Choroid plexus epithelial cell (primary cell): ENCODE measurements at places on chromosomes 5 and 9.
A peak's percentile ranks its signal among the peaks of the same experiment; 100 is the strongest.

GRCh38 chr5:160187091-160187490 is 42.2 kb upstream of the FABP6 start:
- no peak for DNase-seq

DNA sequence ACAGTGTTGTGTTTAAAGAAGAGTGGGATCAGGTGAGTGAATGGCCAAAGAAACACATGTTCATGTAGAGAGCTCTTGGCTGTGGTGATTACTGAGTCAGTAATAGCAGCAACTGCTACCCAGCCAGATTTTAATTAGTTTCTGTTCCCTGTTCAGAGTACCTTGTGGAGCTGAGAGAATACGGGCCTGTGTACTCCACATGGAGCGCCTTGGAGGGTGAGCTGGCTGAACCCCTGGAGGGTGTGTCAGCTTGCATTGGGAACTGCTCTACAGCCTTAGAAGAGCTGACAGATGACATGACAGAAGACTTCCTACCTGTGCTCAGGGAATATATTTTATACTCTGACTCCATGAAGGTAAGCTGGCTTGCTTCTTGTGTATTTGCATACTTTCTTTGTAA is 52.3 kb downstream of the SLC46A2 start:
- DNase-seq, result no peak

DNA sequence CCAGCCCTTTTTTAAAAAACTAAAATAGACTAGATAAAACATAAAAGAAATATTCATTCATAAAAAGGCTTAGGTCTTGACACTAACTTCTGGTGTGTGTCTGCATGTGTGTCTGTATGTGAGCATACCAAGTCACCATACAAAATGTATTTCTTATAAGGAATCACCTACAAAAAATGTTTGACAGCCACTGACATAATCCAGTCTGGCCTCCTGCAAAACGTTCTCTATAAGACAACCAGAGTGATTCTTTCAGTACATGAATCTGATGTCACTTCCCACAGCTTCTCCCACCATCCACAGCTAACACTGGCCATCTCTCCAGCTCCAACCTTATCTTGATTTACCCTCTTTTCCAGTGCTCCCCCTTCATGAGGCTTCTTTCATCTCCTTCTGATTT is 192.3 kb downstream of the TLE1 start:
- no peak for DNase-seq

GRCh38 chr5:57412680-57413079 is 69.9 kb downstream of the ACTBL2 start:
- DNase-seq, result no peak

- no peak for DNase-seq
Measured at GRCh38 chr9:127107929-127108876, 14.2 kb downstream of the ANGPTL2 start.

GRCh38 chr5:82313016-82313415 is 34.9 kb upstream of the RPS23 start:
- DNase-seq, result peak; percentile 20

GRCh38 chr9:90053027-90053426 is 448.2 kb downstream of the GADD45G start:
- DNase-seq, result peak; percentile 4

DNA sequence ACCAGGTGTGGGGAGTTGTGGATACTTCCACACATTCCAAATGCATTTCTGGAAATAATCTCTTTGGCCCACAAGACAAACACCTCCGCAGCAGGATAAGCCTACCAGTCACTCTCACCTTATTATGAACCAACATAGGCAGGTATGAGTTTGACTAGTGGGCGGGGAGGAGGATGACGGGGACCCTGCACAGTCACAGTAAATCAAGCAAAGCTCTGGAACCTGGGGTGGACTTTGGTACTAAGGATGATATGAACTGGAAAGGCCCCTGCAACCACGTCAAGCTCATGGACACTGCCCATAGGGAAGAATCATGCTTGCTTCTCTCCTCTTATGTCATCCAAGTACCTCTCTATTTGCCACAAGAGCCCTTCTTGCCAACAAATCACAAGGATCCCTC is 259.4 kb downstream of the HSPA4 start:
- DNase-seq, result no peak

GRCh38 chr9:124754289-124754688 is 16.8 kb downstream of the NR6A1 start:
- peak; percentile 71 for DNase-seq

- no peak for DNase-seq
Measured at GRCh38 chr9:137194388-137194787, 5.9 kb downstream of the SSNA1 start.

GRCh38 chr5:172870291-172870714 is 36.3 kb downstream of the ERGIC1 start:
- peak; percentile 94 for DNase-seq

- no peak for DNase-seq
Measured at GRCh38 chr5:55603922-55604321, 69.2 kb upstream of the PLPP1 start.

DNA sequence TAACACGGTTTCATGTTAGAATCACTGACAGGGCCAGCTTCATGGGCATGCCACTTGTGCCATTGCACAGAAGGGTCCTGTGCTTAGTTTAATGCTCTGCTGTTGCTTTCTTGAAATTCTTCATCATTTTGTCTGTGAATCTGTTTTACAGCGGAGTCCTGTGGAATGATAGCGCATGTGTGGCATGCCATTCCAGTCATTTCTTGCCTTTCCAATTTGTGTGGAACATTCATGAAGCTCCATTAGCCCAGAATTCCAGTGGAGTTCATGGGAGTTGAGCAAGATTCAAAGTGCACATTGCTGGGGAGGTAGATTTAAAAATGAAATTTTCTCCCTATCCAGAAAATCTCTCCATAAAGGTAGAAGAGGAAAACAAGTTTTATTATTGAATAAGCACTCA is 43.4 kb upstream of the NREP start:
- DNase-seq, result no peak

- no peak for DNase-seq
Measured at GRCh38 chr9:125680445-125680844, 26.6 kb downstream of the MAPKAP1 start.

DNA sequence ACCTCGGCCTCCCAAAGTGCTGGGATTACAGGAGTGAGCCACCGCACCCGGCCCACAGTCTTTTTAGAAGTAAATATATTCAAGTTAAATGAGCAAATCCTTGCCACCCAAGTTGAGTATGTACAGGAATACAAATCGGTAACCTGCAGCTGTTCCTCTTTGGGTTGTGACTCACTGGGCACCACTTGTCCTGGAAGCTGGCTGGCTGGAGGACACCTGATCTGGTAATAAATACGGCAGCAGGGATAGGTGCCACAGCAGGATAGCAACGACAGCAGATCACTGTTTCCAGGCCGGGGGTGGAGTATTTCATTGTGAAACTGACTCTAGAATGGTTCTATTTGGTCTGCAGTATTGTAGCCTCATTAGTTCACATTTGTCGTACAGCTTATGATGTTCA is 35.7 kb upstream of the SLC36A2 start:
- no peak for DNase-seq

DNA sequence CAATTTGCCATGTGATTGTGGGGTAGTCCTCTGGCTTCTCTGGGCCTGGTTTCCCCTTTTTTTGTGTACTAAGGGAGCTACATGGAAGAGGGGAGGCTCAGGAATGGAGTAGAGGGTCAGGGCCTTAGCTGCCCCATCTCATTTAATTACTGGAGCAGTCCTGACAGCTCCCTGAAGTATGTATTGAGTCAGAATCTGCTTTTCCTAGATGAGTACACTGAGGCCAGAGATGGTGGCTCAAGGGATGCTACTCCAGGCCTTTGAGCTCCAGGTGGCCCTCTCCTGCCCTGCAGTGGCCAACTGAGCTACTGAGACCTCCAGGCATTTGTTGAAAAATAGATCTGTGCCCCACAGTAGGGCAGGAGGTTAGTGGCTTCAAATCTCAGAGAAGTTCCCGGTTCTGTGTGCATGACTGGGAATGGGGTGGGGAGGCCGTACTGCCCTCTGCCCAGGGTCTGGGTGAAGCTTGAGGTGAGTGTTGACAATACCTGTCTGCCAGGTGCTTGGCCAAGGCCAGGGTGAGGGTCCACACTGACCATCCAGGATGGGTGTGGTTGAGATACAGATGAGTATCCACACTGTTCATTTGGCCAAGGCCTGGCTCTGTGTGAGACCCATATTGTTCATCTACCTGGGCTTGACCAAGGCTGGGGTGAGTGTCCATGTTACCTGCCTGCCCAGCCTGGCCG is 45.7 kb downstream of the CXXC5 start:
- DNase-seq, result no peak

- no peak for DNase-seq
Measured at GRCh38 chr9:87748881-87749280, 23.0 kb downstream of the CTSL start.

DNA sequence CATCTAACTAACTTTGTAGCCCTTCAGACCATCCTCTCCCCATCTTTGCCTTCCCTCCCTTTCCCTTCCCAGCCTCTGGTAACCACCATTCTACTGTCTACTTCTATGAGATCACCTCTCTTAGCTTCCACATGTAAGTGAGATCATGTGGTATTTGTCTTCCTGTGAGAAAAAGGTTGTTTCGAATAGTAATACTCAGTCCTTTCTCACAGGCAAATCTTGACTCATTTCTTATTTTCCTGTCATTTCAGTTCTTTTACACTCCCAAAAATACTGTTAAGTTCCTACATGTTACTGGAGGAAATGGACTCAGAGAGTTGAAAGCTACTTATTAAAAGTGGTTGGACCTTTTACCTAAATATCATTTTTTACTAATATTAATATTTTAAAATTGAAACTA is 82.1 kb downstream of the SLF1 start:
- DNase-seq, result no peak

DNA sequence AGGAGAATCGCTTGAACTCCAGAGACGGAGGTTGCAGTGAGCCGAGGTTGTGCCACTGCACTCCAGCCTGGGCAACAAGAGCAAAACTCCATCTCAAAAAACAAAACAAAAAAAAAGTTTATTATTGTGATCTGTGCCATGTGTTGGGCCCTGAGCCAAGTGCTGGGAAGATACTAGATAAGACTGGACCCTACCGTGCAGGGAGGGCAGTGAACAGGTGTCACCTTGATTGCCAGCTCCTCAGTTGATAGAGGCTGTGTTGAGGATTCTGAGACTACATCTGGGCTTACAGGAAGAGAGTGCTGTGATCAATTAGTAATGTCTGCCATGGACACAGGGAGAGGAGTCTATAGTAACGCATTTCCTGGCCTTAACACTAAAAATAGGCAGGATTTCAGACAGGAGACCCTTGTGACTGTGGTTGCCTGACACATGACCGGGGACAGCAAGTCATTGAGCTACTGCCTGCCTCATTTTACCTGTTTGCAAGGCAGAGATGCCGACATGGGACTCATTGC is 201.5 kb downstream of the C9orf50 start:
- no peak for DNase-seq
